ENCODE measurements at places on chromosomes 5 and 9. TPM values are rescaled to one million over a fixed set of nuclear protein-coding genes. Genes with fewer than 3 reads are reported as not detected.

DNA sequence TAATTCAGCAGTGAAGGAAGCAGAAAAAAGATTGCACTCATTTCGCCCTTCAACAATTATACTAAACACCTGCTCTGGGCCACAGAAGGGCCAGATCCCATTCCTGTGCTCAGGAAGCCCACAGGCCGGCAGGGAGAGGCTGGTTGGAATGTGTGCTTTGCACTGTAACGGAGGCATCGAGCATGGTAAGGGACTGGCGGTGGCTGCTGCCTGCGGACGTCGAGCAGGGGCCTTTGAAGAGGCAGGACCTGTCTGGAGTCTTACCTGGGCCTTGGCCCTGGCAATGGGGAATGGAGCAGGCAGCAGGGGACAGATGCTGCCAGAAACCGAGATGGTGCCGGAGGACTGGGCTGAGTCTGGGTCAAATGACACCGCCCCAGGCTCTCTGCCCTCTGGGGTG is 97.8 kb downstream of the KCNIP1 start:
- DNase-seq: no peak

- DNase-seq: peak; percentile 85
Observed at GRCh38 chr5:180868960-180869359, 7.9 kb upstream of the ZFP62 start.

DNA sequence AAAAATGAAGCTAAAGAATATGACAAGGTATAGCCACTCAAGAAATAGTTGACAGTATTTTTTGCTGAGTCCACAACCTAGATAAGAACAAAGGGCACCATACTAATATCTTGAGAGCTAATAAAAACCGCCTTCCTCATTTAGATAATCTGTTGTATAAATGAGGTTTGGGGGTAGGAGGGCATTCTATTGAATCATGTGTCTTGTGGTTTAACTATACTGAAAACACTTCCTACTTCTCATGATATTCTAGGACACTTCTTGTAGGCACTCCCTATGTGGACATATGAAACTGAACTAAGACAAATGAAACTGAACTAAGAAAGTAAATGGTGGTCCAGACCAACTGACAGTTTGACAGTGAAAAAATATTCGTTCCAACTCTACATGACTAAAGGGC is 1268.5 kb upstream of the C9orf72 start:
- DNase-seq: no peak

- no peak for DNase-seq
Observed at GRCh38 chr9:81125446-81126092, 563.8 kb downstream of the TLE1 start.

DNA sequence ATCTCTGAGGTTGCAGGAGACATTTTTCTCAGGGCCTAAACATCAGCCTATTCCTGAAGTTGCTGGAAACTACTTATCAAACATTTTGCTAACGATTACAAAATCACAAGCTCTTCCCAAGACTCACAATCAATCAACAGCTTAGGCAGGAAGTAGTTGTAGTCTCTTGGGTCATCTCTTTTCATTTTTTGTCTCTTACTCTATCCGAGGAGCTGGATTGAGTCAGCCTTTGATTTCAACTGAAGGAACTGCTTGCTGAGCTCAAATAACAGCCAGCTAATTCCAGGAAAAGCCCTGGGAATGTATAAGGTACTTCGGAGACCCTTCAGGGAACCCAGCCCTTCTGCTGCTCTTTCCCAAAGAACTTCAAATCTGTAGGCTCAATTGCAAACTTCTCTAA is 398.9 kb downstream of the PLK2 start:
- no peak for DNase-seq

DNA sequence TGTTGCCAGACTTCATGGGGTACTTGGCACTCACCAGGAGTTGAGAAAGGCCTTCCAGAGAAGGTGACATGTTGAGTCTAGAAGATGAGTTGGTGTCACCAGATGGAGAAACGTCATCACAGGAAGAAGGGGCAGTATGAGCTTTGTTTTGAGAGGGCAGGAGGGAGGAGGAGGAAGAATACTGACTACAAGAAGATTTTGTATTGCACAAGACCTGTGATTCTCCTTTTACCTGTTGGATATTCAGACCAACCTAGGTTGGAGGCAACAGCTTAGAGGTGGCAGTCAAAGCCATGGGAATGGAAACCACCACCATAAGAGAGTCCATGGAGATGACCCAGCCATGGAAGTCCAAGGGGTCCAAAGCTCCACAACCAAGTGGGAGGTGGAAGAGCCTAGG is 154.2 kb downstream of the TSSK1B start:
- no peak for DNase-seq

GRCh38 chr5:139682016-139682975 is 34.1 kb downstream of the CXXC5 start:
- no peak for DNase-seq

GRCh38 chr5:41903382-41903891 is 707 bp upstream of the RIMOC1 start:
- DNase-seq: no peak

CDX1 gene
- 0.15 TPM for total RNA-seq

BAAT gene
- total RNA-seq: 459 TPM

APBA1 gene
- total RNA-seq: 19.7 TPM

WDR38 gene
- total RNA-seq: not detected

C9orf152 gene
- total RNA-seq: 3.0 TPM

GMCL2 gene
- not detected for total RNA-seq
